Fibroblast of skin of abdomen (primary cell): ENCODE measurements at places on chromosomes 2 and 18.

DNA sequence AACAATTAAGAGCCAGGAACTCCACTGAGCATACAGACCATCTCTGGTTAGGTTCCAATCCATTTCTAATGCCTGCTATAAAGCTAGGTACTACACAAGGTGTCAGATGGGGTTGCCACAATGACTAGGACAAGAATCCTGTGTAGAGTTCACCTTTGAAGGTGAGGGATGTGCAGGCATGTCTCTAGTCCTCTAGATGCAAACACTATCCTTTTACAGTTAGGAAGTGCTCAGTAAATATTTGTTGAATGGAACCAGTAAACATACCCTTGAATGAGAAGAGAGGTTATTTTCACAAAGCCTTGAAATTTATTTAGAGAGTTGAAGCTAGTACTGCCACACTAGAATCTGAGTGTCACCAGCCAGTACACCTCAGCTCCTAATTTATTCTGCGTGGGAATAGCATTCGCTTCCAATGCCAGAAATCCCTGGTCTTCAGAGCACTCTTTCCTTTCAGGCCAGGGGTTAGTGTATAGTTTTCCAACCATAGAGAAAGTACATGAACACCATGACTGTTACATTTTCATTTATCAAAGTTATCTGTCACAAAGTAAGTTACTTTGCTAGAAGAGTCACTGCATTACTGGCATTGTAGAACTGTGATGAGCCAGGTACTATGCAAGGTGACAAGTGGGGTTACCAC, 48.3 kb downstream of the STAT1 start:
- no peak for DNase-seq

GRCh38 chr2:241941691-241942301, 72.3 kb downstream of the RTP5 start:
- DNase-seq = no peak

DNA sequence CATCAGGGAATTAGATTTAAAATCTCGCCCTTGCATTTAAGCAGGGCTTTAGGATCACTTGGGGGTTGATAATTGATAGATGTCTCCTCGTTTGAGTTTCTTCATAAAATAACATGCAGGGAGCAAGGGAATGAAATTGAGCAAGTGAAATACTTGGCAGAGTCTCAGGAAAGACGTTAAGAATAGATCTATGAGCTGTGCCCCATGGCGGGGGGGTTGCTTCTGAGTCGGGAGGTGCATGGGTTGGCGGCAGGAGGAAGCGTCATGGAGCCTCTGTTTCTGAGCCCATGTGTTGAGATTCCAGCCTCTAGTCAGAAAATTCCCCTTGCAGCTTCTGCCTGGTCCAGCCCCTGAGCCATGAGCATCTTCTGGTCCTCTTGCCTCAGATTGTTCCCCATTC, 82.0 kb downstream of the APOB start:
- DNase-seq = peak; percentile 12

DNA sequence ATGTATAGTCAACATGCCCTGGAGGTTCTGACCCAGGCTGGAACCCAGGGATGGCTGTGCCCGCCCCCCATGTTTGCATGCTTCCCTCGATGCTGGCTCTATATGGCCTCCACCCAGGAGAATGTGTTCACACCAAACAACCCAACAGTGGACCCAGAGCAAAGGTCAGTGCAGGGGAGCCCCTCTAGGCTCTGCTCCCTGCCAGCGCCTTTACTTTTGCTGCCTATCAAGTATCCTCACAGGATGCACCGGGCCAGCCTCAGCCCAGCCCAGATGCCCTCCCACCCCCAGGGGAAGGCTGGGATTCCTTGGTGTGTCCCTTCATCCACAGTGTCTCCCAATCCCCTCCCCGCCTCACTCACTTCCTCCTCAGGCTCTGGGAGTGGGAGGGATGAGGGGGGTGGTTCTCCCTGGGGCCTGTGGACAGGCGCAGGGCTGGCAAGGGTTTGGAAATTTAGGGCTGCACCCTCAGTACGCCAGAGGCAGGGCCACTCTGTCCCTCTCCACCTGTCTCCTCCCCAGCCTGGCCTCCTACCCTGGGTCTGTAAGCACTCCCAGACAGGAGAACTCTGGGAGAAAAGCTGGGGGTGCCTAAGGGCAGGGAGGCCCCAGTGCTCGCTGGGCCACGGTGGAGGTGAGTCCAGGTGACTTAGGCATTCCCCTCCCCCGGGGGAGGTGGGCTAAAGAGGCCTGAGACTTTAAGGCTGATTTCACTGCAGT, 2.3 kb downstream of the ATP6V1B1 start:
- DNase-seq = no peak

GRCh38 chr2:34827398-34827797, 1228.3 kb upstream of the FAM98A start:
- no peak for DNase-seq

DNA sequence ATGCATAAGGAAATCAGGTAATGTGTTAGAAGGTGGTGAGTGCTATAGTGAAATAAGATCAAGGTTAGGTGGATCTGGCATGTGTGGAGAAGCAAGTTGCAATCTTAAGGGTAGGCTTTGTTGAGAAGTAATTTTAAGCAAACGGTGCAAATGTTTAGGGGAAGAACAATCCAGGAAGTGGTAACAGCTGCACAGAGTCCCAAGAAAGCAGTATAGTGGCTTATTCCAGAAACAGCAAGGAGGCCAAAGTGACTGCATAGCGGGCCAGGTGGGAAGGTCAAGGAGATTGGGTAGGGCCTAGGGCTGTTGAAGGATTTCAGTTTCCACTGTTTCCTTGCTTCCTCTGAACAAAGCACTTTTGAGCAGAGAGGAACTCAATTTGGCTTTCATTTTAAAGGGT, 30.0 kb upstream of the RAB1A start:
- no peak for DNase-seq

DNA sequence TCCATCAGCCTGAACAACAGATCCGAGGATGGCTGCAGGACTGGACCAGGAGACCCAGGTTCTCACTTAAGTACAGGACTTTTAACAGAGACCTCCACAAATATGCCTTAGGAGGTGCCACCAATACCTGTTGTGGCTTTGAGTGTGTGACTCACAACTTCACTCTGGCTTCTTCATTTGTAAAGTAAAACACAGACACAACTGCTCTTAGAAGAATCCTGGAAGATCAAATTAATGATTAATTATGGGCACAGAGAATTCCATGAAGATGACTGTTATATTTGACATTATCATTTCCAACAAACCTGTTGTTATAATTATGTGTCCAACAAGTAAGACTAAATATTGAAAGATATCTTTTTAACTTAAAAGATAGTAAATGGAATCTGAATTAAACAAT, 481.4 kb upstream of the KLHL29 start:
- no peak for DNase-seq

DNA sequence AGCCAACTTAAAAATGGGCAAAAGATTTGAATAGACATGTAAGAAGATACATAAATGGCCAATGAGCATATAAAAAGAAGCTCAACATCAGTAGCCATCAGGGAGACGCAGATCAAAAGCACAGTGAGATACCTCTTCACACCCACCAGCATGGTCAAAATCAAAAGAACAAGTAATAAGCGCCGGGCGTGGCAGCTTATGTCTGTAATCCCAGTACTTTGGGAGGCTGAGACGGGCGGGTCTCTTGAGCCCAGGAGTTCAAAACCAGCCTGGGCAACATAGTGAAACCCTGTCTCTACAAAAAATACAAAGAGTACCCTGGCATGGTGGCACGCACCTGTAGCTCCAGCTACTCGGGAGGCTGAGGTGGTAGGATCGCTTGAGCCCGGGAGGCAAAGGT, 4.6 kb upstream of the CIB4 start:
- no peak for DNase-seq

DNA sequence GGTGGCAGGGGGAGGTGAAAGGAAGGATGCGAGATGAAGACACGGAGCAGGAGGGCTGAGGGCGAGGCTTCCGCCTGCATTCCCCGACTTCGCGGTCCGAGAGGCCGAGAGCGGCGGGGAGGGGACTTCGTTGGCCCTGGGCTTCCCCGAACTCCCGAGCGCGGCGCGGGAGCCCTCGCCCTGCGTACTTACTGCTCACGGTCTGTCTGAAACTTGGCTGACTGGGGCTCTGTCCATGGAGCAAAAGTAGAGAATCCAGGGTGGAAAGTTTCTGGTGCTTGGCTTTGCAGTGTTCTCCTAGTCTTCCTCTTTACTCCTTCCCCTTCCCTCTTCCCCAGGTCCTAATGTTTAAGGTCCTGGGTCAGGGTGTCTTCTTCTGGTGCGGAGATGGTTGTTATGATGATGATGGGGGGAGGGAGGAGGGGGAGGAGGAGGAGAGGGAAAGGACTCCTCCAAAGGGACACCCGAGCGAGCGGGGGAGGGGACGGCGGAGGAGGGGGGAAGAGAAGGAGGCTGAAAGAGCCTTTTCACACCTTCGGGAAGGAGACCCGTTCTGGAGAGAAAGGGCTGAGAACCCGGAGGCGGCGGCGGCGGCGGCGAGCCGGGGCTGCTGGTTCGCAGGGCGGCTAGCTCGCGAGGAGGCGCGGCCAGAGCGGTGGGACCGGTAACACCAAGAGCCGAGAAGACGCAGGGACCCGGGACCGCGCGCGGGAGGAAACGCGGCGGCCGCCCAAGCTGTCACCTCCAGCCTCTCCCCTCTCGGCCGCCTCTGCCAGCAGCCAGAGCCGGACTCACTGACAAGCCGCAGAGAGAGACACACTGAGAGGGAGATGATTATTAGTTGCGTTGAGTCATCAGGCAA, at the start of gene SATB2:
Gene SATB2 (minus strand): TSS at position 793 of the 862 bp plus-strand sequence. CDS start 1,902 bp downstream, outside the sequence.
- peak; percentile 76 for DNase-seq

- no peak for DNase-seq
Measured at GRCh38 chr18:58777471-58777870, 87.2 kb upstream of the ZNF532 start.
